Muscle of arm (tissue), 14 donors: ENCODE measurements at places on chromosomes 5 and 9.

GRCh38 chr9:19925674-19926503, 137.1 kb upstream of the SLC24A2 start:
- peak; percentile 84 for DNase-seq

DNA sequence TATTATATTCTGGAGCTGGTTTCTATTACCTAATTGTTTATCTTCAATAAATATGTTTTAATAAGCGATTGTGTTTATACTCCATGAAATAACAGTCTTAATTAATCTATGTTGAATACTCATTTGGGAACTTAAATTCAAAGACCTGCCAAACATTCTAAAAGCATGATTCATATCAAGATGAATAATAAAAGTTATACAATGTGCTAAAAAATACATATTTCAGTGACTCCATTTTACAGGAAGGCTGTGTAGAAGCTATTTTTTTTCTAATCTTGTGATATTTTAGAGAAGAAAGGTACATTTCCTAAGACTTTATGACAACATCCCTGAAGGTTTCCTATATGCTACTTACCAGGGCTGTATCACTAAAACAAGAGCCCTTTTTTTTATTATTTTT, 417.9 kb downstream of the NFIB start:
- DNase-seq = no peak

GRCh38 chr9:14300040-14300439, 13.9 kb downstream of the NFIB start:
- no peak for DNase-seq

DNA sequence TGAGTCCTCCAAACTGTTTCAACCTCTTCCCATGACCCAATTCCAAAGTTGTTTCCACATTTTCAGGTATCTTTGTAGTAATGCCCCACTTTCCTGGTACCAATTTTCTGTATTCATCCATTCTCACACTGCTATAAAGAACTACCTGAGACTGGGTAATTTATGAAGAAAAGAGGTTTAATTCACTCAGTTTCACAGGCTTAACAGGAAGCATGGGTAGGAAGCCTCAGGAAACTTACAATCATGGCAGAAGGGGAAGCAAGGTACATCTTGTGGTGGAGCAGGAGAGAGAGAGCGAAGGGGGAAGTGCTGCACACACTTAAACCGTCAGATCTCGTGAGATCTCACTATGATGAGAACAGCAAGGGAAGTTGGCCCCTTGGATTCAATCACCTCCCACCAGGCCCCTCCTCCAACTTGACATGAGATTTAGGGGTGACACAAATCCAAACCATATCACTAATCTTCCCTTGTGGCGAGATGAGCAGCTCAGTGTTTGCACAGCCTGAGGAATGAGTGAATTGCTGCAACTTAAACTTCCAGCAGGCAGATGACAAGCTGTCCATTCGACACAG, 42.9 kb downstream of the TRIP13 start:
- no peak for DNase-seq

DNA sequence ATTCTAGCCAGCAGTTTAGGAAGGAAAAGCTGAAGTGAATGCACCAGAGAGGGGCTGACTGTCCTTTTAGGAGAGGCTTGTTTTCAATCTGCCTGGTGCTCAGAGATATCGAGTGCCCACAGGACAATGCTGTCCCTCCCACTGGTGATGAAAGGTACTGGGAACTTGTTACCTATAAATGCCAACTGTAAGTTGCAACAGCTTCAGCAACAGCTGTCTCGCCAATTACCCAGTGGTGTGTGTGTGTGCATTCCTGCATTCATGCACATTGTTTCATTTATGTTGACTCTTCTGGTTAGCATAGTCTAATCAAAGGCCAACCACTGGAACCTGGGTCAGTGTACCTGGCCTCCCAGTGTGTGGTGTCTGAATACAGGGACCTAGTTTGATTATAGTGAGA, 161.1 kb downstream of the CSNK1G3 start:
- DNase-seq = peak; percentile 11

DNA sequence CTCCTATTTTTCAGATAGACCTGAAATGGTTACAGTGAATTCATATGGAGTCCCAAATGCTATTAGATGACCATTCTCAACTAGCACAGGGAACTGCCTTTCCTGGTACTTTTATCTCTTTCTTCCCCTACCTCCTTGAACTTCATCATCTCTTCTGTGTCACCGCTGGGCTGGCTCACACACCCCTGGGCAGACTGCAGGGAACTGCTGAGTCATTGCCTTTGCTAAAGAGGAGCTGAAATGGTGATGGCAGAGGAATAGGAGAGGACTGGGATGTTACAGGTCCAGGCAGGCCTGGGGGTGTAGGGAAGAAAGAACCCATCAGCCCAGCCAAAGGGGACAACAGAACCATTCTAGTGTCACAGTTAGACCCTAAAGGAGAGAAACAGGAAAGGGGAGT, 322.3 kb downstream of the ASTN2 start:
- DNase-seq = no peak

- DNase-seq = no peak
Observed at GRCh38 chr9:73059247-73059646, 92.4 kb upstream of the ANXA1 start.

DNA sequence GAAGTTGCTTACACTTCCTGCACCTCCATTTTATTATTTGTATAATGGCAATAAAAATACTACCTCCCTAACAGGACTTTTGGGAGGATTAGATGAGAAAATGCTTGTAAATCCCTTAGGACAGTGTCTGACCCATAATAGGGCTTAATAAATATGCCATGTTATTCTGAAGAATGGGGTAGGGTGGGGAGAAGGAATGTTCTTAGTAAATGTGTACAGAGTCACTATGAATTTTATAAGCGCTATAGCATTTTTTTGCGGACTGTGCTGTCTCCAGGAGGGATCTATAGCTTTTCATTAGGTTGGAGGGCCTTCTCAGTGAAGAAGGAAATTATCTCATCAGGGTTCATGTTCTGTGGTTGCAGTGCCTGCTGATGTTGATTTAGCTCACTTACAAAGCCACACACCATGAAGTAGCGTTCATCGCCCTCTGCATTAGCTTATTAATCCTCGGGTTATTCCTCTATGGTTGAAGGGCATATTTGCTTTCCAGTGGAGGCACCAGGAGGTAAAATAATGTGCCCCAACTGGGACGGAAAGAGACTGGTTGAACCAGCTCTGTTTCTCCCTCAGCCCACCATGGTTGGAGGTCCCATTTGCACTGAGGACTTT, 497.1 kb downstream of the ARHGEF28 start:
- DNase-seq = no peak

DNA sequence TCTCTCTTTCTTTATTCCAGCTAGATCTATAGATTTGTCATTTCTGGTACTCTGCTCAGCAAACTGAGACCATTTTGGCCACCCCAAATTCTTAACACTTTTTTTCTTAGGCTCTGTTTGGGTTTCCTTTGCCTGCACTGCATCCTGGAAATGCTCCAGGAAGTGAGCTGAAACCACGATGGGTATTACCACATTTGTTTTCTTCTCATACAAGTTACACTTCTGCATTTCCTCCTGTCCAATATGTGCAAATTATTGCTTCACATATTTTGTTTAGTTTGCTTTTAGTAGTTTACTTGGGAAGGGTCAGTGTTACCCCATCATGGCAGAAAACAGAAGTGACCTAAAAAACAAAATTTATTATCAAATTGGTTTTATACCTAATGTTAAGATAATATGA, 498.6 kb upstream of the GRIN3A start:
- DNase-seq = no peak

GRCh38 chr9:97632248-97632984, 752 bp downstream of the TSTD2 start:
- DNase-seq = no peak

GRCh38 chr9:16031971-16032370, 479.1 kb downstream of the CCDC171 start:
- no peak for DNase-seq

DNA sequence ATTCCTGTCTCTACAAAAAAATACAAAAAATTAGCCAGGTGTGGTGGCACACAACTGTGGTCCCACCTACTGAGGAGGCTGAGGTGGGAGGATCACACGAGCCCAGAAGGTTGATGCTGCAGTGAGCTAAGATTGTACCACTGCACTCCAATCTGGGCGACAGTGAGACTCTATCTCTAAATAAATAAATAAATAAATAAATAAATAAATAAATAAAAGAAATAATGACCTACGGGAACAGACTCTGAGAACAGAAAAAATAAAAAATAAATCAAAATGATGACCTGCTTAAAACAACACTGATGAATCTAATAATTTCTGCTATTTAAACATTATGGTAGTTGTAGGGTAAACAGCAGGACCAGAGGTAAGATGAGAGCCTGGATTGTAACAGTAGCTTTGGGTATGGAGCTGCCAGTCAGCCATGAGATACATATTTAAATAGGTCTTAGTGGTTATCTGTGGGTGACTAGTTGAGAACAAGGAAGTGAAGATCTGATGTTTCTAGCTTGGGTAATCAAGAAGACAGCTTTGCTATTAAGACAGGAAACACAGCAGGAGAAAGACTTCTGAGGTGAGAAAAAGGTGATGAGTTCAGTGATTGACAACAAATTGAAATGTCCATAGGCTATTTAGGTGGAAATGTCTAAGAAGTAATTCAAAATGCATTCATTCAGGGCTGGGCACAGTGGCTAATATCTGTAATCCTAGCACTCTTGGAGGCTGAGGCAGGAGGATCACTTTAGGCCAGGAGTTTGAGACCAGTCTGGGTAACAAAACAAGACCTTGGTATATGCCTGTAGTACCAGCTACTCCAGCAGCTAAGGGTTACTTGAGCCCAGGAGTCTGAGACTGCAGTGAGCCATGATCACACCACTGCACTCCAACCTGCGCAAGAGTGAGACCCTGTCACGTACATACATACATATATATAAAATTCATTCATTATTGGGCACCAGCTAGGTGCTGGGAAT, 11.0 kb downstream of the RNF145 start:
- DNase-seq = no peak

GRCh38 chr5:150464554-150465012, 15.0 kb upstream of the RPS14 start:
- DNase-seq = peak; percentile 71

DNA sequence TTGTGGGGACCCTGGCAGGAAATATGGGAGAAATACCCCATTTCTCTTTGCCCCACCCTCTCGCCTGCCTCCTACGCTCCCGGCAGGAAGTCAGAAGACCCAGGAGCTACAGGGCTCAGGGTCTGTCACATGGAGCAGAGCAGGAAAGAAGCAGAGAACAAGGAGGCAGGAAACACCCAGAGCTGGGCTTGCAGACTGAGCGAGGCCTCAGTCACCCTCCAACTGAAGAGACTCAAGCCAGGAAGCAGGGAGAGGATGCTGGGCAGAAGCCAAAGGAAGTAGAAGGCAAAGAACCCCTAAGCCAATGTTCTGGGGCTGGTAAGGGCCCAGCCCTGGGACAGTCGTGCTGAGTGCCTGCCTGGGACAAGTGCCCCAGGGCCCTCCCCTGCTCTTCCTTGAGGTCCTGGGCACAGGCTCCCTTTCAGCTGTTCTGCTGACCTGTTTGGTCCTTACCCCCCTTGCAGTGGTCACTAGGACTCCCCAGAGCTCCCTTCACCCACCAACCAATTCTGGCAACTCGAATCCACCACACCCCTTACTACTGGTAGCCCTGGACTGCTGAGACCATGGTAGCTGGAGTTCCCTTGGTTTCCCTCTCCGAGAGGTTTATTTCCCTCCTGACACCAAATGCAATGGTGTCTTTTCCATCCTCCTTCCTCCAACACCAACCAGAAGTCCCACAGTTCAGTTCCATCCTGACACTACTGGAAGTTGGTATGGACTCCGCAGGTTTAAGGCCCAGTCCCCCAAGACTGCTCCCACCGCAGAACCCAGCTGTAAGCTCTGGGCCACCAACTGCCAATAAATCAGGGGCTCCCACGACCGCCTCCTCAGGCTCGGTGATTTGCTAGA, 157.5 kb downstream of the COL23A1 start:
- no peak for DNase-seq

DNA sequence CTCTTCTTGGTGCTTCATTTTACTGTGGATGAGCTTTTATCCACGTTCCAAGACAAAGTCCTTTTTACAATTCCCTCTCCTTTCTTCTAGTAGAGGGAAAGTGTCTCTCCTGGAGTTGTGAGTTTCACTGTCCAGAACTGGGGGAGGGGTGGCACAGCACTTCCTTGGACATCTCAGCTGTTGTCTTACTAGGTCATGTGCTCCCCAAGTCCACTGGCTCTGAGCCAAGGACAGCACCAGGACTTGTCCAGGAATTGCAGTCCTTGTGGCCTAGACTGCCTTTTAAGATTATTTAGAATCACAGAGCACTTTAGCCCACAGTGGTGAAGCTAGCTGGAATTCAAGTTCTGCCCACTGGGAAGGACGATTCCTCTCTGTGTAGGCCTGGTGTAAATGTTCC, 700.2 kb upstream of the PTPRD start:
- DNase-seq = peak; percentile 2

DNA sequence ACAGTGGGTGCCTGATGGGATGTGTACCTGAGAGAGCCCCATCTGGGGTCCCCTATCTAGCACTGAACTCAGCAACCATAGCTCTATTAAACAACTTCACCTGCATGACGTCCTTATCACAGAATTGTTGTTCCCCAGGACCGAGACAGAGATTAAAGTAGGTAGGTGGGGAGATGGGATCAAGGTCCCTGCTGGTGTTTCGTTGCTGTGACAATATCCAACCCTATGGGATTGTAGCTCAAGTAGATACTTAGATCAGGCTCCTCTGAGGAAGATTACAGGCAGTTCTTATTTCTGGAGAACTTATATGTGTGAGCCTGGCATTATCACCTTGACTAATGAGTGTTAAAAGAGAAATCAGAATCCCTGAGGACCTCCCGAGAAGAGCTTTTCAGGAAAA, 84.9 kb downstream of the SLC28A3 start:
- no peak for DNase-seq

DNA sequence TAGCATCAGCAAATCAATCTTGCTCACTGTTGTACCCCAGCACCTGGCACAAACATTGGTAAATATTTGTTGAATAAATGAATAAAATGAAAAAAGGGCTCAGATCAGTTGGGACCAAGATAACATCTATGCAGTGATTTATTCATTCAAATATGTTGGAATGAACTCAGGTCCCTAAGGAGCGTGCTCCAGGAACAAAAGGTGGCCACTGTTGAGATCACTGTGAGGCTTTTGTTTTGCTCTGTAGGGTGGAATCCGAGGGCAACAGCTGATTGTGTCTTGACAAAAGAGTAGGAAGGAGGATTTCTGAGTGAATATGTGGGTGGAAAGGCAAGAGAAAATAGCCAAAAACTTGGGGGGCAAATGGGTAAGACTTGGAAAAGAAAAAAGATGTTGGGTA, 89.7 kb downstream of the PPP2R2B start:
- DNase-seq = no peak

- no peak for DNase-seq
Observed at GRCh38 chr5:165459232-165459631, 1953.8 kb downstream of the MAT2B start.
